Activated CD8-positive, alpha-beta T cell treated with anti-CD3 and anti-CD28 coated beads, Interleukin-2, amount 10 ng/mL, durations not matched to agents 7 days and 5 days (primary cell): ENCODE measurements at places on chromosomes 5 and 9. TPM values are rescaled to one million over a fixed set of nuclear protein-coding genes. Genes with fewer than 3 reads are reported as not detected.

- H3K4me3 ChIP-seq: no peak overlapping the region
- H3K27ac ChIP-seq: no peak overlapping the region
- peaks cover 12% of the 10 kb centered on the region for H3K27me3 ChIP-seq
- H3K4me1 ChIP-seq: no peaks in the 10 kb centered on the region
- H3K36me3 ChIP-seq: no peaks in the 10 kb centered on the region
Observed at GRCh38 chr5:147857302-147858129, 21.0 kb upstream of the SCGB3A2 start.

GRCh38 chr9:131395157-131396098, 1.5 kb downstream of the PRRC2B start:
- H3K4me3 ChIP-seq: peak overlapping the region; percentile 97
- H3K4me1 ChIP-seq: peaks cover 66% of the 10 kb centered on the region

DNA sequence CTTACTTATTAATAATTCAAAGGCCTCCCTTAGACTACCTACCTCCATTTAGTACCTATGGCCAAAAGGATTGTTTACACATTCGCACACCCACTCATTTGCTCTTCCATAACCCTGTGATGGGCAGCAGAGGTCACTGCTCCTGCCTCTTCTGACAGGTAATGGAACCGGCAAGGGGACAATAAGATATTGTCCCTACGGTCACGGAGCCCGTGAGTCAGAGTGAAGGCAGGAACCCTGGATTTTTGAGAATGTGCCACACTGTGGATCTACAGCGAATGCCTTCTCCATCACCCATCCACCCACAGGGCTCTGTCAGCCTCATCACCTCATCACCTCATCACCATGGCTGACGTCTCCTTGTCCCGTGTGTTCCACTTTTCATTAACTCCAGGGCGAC, 132.3 kb downstream of the MYO10 start:
- H3K27ac ChIP-seq: no peak overlapping the region
- H3K4me3 ChIP-seq: no peak overlapping the region
- H3K27me3 ChIP-seq: peaks cover 3% of the 10 kb centered on the region
- DNase-seq: no peak
- no peaks in the 10 kb centered on the region for H3K36me3 ChIP-seq
- H3K4me1 ChIP-seq: no peaks in the 10 kb centered on the region

OLFM1 gene
- total RNA-seq: not detected

C9 gene
- not detected for total RNA-seq

CSF2 gene
- 0.61 TPM for total RNA-seq

ACSL6 gene
- total RNA-seq: 20.8 TPM
